Memory B cell (primary cell): ENCODE measurements at places on chromosomes 3 and 15.
A peak's percentile ranks its signal among the peaks of the same experiment; 100 is the strongest.

DNA sequence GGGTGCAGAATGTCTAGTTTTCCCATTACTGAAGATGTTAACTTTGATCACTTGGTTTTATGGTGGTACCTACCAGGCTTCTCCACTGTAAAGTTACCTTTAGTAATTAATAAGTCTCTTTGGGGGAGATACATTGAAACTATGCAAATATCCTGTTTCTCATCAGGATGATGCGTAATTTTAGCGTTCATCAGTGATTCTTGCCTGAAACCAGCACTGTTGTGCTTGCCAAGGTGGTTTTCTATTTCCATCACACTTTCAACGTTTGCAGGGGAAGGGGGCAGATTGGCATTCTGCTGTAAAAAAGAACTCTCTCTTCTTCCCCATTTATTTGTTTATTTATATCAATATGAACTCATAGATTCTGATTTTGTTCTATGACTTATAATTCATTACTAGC lies 61.0 kb downstream of the SSR3 start:
- no peak for DNase-seq

- DNase-seq, result no peak
Observed at GRCh38 chr15:52348056-52348745, 52.6 kb upstream of the MYO5C start.

DNA sequence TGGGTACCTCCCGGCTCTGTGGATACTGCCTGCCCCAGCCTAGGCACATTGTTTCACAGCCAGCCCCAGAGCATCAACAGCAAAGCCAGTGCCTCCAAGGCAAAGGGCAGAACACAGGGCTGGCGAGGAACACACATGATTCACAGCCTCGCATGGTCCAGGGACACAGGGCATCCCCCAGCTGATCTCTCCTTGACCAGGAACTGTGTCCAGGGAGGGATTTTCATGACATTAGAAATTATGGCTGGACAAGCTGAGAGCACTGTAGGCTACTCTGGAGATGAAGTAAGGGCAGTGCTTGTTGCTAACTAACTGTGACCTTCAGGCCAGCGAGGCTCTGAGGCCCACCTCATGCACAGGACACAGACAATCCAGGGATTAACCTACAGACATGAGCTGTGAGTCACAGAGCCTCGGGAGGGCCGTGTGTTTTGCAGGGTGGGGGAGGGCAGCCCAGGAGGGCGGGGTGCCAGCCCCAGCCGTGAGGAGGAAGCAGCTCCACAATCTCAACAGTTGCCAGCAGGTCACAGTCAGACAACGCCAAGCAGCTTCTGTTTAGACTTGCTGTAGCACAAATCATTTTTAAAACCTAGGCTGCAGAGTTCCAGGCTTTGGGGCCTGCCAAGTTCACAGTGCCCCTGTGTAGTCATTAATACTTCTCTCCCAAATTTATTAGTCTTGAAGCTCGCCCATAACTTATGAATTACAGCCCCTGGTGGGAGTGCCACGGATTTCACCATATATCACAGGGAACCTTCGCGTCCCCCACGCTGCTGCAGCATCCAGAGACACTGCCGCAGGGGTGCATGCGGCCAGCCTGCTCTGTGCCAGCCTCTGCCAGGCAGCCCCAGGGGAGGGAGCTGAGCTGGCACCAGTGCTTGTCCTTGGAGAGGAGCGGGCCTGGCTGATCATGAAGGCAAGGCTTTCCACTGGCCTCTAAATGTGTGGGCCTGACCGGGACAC lies 114.7 kb downstream of the ETFA start:
- DNase-seq, result no peak

DNA sequence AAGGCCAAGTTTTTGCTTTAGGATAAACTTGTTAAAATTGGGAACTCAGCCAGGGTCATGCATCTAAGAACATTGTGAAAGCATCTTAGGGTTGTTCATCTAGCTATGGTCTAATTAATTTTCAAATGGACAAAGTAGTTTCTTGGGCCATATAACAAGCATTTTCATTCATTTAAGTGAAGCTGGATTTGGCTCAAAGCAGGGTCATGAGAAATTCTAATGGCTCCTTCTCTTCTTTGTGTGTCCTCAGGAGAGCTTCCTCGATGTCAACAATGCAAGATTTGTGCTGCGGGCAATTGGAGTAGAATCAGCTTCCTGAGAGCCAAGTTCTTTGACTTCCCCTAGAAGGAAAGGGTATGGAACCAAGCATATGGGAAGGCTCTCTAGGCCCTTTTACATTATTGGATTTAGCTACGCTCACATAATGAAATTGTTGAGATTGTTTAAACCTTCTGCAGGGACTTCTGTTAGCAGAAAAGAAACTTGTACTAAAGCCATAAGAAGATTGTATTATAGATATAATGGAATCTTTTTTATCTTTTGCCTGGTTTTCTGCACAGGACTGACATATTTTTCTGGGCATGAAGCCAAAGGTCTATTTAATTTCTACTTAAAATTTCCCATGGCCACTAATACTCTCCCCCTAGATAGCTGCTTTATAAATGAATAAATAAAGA lies 1.8 kb upstream of the SAMMSON start:
- no peak for DNase-seq

- DNase-seq, result no peak
Observed at GRCh38 chr3:99933971-99934750, 116.5 kb downstream of the CMSS1 start.

- DNase-seq, result peak; percentile 9
Observed at GRCh38 chr3:47016934-47017435, 37.5 kb downstream of the NBEAL2 start.

DNA sequence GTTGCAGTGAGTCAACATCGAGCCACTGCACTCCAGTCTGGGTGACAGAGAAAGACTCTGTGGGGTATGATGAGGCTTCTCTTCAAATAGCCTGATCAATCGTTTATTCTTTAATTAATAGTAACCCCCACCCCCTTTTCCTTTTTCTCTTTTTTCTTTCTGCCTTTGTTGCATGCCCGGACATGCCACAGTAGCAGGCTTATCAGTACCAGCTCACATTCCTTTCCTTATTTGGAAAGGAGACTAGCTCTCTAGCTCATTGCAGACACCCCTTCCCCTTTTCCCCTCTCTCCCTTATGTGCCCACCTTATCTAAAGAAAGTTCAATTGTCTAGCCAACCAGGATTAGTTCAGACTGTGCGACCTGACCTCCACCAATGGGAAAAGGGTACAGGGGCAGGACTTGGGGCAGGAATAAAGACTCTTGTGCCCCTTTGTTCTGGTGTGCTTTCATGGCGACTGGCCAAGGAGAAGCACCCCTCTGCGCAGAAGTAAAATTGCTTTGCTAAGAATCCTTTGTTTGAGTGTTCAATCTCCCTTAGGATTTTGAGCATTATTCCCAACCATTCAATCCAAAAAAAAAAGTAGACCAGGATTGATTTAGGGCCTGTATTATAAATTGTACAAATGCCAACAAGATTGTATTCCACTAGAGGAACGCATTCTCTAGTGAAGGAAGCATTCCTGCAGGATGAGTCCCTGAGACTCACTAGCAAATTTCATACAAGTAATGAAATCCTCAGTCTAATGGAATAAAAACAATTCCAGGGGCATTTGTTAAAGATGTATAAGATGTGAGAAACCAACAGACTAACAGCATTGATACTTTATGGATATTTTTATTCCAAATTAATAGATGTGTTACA lies 95.8 kb upstream of the SNRPN start:
- DNase-seq, result no peak

DNA sequence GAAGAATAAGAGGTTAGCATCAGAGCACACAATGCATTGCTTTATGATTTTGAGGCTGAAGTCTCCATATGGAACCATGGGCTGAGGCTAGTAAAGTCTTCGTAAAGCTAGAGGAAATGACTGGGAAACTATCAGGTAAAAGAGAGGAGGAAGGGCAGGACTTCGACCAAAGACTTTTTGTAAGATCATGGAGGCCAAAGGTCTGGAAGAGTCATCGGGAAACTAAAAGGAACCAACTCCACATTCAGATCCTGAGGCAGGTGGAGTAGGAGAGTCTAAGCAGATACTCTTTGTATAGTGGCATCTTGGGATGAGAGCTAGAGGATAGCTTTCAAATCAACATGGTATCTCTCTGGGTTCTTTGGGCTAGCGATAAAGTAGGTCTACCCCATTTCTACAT lies 36.3 kb downstream of the SEMA6D start:
- DNase-seq, result no peak

- no peak for DNase-seq
Observed at GRCh38 chr3:112372396-112372795, 39.4 kb downstream of the CD200 start.

- no peak for DNase-seq
Observed at GRCh38 chr3:41569632-41570305, 370.5 kb downstream of the CTNNB1 start.

- no peak for DNase-seq
Observed at GRCh38 chr3:102454181-102454580, 19.4 kb downstream of the ZPLD1 start.

DNA sequence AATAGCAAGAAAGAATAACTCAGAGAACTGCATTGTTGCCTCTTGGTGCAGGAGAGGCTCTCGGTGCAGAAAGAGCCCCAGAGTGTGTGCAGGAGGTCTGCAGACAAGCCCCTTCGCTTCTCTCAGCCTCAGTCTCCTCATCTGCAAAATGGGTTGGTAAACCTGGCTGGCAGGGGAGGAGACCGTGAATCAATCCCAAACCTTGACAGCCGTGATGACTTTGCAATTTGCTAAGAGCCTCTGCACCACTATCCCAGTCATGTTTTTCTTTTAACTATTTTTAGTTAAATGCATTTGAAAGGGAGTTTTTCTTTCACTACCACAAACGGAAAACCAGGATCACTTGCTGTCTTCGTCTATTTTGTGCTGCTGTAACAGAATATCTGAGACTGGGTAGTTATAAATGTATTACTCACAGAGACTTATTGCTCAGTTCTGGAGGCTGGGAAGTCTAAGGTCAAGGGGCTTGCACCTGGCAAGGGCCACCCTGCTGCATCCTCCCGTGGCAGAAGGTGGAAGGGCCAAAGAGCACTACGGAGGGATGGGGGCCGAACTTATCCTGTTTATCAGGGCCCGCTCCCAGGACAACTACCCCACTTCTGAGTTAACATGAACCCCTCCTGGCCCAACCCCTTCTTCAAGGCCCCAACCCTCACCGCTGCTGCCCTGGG lies 14.2 kb upstream of the IQSEC1 start:
- no peak for DNase-seq

GRCh38 chr3:10495003-10495402 lies 10.4 kb downstream of the ATP2B2 start:
- no peak for DNase-seq

- no peak for DNase-seq
Observed at GRCh38 chr3:191094057-191094845, 104.8 kb upstream of the OSTN start.

DNA sequence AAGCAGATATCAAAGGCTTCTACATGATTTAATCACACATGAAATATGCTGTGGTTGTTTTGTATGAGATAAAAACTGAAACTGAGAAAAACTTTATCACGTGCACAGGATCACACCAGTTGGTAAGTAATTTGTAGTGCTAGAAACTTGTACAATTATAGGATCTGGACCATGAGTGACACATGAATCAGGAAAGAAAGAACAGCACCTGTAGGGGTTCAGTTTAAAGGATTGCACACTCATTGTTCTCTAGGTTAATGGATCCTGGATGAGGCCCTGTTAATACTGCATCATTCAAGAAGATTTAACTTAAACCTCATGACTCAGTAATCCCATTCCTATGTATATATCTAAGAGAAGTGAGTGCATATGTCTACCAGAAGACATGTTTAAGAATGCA lies 87.9 kb downstream of the STT3B start:
- no peak for DNase-seq

DNA sequence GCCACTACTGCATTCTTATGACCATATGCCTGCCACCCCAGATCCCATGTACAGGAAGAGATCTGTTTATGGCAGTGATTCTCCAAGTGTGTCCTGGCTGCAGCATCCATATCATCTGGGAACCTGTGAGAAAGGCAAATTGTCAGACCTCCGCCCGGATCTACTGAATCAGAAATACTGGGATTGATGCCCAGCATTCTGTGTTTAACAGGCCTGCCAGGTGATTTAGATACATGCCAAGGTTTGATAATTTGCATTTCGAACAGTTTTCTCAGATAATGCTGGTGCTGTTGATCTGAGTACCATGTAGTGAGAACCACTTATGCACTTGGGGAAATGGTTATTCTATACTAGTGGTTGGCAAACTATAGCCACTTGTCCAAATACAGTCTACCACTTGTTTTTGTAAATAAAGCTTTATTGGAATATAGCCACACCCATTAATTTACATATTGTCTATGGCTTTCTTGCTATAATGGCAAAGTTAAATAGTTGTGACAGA lies 165.4 kb downstream of the SSR3 start:
- DNase-seq, result no peak
